NCI-H69 (cell line): ENCODE measurements at places on chromosomes 16 and 17.

DNA sequence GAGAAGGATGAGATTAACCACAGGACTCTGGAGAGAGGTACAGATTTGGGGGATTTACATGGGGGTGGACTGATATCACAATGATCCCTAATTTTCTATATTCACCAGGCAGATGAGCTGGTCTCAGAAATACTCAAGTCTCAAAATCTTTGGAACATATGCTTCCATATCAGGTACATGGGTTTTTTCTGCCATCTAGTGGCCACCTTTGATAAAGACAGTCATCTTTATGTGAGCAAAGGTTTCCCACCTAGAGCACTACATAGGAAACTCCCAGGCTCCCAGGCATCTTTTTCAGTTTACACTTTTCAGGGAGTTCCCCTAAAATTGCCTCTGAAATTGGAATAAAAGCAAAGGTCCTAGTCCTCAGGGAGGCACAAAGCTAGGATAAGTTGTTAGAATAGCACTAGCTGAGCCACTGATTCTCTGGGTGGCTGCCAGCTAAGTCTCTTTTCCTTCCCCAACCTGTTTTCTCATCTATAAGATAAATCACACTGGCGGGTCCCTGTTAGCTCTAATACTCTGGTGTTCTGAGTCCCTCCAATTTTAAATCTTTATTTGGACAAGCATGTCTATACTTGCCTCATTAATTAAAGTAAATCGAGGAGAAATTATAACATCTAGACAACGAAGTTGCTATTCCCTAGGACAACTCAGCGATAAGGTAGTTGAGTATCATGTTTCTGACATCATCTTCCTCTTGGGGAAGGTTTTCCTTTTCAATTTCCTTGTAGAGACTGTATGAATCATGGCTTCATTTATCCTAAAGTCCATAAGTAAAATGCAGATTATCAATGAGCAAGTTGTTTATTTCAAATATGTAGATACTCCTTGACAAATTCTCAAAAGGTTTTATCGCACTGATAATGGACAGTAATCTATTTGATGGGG lies 19.0 kb upstream of the MON1B start:
- DNase-seq = peak; percentile 58

DNA sequence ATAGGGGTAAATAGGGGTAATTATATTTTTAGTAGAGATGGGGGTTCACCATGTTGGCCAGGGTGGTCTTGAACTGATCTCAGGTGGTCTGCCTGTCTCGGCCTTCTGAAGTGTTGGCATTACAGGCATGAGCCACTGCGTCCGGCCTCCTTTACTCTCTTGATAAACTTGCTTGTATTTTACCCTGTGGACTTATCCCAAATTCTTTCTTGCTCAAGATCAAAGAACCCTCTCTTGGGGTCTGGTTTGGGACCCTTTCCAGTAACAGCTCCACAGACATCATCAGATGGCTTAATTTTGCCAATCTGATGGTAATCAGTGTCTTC lies 5.6 kb upstream of the C1QTNF1 start:
- DNase-seq = no peak

DNA sequence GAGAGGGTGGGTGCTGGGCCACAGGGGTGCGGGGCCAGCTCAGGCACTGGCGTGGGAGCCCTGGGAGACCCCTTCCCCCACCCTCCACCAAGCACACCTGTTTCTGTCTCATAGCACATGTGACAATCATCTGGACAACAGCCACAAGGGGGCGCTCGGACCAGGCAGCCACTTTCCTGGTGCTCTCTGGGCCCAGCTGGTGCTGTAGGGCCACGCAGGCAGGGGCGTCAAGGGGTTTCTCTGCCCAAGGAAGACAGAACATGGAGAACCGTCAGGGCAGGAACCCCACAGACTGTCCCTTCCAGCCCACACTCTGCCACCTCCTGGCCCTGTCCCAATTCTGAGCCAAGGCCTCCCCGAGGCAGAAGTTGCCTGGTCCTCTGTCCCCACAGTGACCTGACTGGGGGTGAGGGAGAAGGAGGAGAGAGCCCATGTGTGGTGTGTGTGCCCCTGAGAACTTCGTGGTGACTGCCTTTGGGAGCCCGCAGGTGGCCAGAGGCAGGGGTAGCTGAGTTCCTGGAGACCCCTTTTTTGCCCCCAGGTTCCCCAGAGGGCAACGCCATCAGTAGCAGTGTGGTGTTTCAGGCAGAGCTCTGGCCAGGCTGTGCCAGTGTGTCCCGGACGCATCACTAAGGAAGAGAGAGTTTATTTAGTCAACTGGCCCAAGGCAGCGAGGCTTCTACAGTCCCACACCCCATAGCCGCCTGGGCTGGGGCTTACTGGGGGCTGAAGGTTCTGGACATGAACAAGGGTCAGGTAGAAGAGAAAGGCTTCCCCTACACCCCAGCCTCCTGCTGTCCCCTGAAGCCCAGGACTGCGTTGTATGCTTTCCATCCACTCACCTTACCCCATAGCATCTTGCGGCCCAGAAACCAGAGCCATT lies 3.1 kb upstream of the SETD6 start:
- peak; percentile 59 for DNase-seq

GRCh38 chr17:80254396-80255251 lies 6.0 kb upstream of the RNF213 start:
- DNase-seq = peak; percentile 85

DNA sequence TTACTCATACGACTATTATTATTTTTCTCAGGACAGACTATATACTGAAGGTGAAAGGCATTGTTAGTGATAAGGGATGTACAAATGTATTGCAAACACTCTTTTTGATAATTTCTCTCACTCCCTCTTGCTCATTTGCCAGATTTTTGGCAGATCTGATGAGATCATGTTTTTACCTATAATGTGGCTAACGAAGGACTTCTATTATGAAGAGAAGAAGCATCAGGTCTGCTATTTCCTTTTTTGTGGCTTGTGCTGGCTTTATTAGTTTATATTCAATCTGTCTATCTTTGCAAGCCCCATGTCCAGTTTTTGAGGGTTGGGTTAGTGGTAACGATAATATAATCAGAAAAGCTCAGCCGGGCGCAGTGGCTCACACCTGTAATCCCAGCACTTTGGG lies 22.5 kb upstream of the SCIMP start:
- no peak for DNase-seq

DNA sequence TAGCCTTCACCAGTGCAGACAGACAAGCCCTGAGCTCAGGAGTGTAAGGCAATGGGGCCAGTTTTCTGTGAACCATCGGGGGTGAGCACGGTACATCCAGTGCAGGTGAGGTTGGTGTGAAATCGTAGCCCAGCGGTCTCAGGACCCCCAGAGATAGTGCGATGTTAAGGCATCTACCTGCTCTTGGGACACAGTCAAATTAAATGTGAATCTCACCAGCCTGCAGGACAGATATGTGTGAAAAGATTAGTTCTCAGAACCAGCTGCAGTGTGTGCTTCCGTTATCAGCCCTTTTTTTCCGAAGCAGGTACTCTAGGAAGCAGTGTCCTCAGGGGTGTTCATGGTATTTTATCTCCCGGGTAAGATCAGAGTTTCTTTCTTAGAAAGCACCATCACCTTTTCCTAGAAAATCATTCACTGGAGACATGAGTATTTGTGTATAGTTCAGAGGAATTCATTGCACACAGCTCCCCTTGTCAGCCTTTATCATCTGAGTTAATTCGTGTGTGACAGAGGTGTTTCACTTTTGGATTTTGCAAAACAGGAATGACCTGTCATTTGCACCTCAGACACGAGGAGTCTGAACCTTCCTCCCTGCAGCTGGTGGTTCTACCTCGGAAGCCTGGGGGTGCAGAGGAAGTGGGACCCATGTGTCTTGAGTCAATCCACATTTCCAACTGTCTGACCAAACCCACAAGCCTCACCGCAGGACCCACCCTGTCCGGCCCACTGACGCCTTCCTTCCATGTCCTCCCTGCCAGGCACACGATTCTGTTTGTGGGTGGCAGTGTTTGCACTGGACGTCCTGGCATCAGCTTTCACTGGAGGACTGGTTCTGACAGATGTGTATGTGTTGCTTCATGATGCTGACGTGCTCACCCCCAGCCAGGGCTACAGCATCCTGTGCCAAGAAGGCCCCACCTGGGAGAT lies 107.8 kb downstream of the CLEC16A start:
- DNase-seq = no peak

DNA sequence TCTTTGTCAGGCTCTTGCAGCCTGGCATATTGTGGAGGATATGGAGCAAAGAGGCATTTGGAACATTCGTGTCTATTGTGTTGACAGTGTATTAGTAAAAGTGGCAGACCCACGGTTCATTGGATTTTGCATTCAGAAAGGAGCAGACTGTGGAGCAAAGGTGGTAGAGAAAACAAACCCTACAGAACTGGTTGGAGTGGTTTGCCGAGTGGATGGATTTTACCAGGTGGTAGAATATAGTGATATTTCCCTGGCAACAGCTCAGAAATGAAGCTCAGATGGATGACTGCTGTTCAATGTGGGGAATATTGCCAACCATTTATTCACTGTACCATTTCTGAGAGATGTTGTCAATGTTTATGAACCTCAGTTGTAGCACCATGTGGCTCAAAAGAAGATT lies 44.5 kb downstream of the EFCAB13 start:
- DNase-seq = no peak

GRCh38 chr16:19123535-19124178 lies 9.9 kb downstream of the ITPRIPL2 start:
- peak; percentile 28 for DNase-seq

DNA sequence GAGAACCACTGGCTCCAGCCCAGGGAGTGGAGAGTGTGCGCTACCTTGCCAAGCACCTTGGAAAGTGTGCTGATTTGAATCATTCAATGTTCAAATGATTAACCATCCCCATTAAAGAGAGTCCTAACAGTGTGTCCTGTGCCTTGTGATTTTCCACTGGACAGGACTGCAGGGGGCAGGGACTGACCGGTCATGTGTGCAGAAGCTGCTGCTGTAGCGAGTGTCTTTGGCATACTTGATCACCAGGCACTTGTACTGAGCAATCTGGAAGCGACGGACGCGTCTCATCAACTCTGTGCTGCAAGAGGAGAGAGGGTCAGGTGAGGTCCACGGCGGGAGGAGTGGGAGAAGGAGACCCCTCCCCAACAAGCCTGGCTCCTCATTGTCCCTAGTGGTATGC lies 2.0 kb downstream of the TK1 start:
- no peak for DNase-seq

- DNase-seq = no peak
Observed at GRCh38 chr17:32504166-32504990, 17.6 kb downstream of the CDK5R1 start.

DNA sequence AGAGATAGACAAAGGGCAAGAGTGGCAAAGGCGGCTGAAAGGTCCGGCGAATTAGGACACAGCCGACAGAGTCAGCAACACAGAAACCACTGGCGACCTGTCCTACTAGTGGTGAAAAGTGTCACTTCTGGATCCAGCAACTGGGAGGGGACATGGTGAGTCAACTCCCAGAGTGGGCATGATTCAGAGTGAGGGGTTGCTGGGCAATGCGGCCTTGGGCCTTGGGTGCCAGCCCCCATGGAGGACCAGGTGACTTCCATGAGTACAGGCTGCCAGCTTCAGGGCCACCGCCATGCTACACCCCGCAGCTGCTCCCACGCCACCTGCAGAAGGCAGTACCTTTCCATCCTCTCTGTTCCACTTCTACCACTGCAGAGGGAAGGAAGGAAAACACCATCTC lies 110.6 kb downstream of the ZFHX3 start:
- peak; percentile 13 for DNase-seq

DNA sequence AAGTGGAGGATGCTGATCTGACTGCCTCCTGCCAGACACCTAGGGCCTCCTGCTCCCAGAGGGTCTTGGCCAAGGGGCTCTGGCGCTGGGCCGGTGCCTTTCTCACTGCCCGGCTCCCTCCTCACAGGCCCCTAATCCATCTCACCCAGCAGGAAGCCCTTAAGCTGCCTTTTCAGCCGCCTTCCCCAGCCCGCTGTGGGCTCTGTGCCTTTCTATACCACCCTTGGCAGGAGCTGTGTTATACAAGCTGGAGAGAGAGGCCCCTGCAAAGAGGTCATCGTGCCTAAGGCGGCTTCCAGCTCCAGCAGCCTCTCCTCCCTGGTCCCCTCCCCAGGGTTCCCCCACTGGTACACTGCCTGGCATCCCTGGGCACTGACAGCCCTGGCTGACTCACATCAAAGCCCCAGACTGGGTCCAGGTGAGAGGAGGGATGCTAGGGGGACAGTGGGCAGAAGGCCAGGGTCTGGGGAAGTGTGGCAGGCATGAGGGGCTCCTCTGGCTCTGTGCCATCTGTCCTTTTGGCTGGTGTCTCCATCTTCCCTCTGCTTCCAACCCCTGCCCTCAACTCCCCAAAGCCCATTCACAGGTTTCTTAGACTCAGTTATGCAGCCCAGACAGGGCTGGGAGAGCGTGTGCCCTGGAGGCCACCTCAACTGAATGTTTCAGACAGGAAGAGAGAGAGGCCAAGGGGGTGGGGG lies 15.3 kb upstream of the FZD2 start:
- no peak for DNase-seq

DNA sequence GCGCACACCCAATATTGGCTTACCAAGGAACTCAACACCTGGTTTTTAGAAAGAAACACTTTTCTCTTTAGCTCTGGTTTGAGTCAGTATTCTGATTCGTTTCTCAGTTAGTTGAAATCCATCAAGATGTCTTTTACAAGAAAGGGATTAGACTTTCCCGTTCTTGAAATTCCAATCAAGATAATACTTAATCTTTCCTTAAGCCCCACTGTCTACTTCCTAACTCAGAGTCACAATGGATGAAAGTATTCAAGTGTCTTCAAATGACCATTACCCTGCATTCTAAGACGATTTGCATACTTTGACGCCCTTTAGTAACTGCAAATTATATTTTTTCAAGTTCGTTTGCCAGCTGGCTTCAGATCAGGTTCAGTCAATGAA lies 189.8 kb downstream of the USP22 start:
- DNase-seq = no peak

DNA sequence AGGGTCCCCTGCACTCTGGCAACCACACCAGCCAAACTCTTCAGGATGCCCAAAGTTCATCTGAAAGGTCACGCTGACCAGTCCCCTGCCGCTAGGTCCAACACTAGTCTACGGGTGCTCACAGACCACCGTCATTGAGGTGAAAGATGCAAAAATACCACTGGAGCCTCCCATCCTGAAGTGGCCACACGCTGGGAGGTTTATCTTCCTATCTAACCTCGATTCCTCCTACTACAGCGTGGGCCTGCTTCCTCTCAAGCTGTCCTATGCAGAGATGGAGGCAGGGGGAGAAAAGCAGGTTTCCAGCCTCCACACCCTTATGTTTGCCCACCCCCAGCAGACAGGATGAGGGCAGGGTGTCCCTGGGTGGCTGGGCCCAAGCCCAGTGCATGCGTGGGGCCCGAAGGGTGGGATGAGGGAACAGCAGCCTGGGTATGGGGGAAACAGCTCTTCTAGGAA lies 6.3 kb downstream of the SRCIN1 start:
- DNase-seq = no peak

DNA sequence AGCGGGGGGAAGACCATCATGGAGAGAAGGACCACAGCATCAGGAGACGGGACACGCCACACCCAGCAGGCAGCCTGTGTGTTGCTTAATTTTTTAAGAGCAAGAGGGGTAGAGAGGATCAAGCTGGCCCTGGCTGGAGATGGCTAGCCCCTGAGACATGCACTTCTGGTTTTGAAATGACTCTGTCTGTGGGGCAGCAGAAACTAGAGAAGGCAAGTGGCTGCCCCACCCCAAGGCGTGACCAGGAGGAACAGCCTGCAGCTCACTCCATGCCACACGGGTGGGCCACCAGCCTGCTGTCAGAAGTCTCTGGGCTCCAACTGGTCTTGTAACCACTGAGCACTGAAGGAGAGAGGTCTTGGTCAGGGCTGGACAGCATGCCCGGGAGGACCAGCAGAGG lies 75.5 kb downstream of the SOCS1 start:
- DNase-seq = no peak

- no peak for DNase-seq
Observed at GRCh38 chr16:66197668-66198278, 168.7 kb upstream of the CDH5 start.

GRCh38 chr17:78805301-78805700 lies 23.2 kb upstream of the CYTH1 start:
- no peak for DNase-seq
